ENCODE measurements at places on chromosomes 5 and 9.

DNA sequence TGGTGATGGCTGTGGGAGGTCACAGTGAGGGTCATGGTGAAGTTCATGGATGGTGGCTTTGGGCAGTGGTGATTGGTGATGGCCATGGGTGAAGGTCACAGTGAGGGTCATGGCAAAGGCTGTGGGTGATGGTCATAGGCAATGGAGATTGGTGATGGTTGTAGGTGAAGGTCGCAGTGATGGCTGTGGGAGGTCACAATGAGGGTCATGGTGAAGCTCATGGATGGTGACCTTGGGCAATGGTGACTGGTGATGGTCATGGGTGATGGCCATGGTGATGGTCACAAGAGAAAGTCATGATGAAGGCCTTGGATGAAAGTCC, 115.6 kb upstream of the IRX4 start:
- no peak for DNase-seq

DNA sequence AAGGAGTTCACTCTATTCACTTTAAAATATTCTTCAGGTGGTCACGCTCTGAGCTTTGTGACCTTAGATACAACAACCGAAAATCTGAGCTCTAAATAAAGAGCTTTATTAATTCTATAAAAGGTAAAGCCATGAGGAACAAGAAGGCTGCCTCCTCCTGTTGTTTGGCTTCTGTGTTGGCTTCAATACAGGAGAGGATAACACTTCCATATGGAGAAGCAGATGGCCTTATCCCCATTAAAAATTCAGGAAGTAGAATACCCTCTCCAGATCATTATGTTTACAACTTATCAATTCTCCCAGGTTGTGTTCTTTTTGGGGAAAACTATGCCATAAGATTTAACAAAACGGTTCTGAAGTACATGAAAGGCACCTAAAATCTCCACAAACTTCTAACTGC, 128.4 kb downstream of the TTC39B start:
- no peak for DNase-seq

GRCh38 chr5:127572930-127573329, 55.5 kb downstream of the PRRC1 start:
- DNase-seq = no peak

DNA sequence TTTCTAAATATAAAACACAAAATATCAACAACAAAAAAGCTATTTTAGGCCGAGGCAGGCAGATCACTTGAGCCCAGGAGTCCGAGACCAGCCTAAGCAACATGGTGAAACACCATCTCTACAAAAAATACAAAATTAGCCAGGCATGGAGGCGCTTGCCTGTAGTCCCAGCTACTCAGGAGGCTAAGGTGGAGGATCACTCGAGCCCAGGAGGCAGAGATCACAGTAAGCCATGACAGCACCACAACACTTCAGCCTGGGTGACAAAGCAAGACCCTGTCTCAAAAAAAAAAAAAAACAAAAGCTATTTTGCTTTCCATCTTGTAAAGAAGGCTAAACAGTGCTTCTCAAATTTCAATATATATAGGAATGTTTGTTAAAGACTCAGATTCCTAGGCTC, 11.3 kb downstream of the C5orf15 start:
- DNase-seq = no peak

DNA sequence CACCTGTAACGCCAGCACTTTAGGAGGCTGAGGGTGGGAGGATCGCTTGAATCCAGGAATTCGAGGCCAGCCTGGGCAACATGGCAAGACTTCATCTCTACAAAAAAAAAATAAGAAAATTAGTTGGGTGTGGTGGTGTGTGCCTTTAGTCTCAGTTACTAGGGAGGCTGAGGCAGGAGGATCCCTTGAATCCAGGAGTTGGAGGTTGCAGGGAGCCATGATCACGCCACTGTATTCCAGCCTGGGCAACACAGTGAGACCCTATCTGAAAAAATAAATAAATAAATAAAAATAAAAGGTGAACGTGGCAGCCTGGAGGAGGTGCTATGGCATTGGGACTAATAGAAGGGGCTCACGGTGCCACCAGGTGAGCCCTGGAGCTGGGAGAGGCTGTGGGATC, 7.1 kb downstream of the FGFR4 start:
- no peak for DNase-seq

GRCh38 chr9:134554373-134555093, 87.1 kb upstream of the COL5A1 start:
- peak; percentile 69 for DNase-seq

DNA sequence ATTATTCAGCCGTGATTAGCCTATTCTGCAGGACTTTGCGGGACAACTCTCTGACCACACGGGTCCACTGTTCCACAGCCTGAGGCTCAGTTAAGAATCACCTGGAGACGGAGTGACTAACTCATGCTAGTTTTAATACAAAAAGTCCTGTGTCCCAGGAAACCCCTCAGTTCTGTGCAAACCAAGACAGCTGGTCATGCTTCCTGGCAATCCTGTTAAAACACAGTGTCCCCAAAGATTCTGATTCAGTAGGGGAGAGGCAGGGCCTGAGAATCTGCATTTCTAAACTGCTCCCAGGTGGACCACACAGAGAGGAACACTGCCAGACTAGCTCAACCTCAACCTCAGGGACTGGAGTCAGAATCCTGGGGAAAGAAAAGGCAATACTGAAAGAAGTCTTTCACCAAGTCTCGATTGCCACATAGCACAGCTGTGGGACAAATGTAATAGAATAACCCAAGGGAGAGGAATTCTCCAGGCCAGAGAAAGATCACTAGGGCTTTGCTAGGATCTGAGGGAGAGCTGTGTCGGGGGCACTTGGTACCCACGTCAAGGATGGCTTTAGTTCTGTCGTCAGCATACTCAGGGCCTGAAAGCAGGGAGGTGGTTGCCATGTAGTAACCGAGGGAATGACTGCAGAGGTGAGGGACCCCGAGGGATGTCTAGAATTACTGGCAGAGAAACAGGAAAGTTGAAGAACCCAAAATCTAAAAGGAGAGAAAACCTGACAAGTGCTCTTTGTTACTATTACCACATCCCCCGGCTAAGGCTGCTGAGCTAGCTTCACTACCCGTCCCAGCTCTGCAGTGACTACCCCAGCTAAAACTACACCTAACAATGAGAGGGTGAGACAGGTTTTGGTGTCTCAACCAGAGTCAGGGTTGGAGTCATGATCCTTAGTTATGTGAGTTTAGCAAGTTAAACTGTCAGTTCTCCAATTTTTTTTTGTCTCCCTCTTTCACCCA, 8.6 kb downstream of the SUSD1 start:
- no peak for DNase-seq

GRCh38 chr5:104186100-104186499, 623.5 kb upstream of the NUDT12 start:
- no peak for DNase-seq

DNA sequence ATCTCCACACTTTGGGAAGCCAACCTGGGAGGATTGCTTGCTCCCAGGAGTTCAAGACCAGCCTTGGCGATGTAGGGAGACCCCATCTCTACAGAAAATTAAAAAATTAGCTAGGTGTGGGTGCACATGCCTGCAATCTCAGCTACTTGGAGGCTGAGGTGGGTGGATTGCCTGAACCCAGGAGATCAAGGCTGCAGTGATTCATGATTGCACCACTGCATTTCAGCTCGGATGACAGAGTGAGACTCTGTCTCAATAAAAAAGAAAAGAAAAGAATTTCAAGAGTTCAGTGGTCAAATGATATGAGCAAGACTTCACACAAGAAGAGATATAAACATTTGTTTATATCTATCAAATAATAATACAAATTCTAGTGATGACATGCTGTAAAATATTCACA, 23.0 kb upstream of the MTAP start:
- DNase-seq = no peak

GRCh38 chr5:88682881-88683361, 200.1 kb downstream of the MEF2C start:
- DNase-seq = no peak

DNA sequence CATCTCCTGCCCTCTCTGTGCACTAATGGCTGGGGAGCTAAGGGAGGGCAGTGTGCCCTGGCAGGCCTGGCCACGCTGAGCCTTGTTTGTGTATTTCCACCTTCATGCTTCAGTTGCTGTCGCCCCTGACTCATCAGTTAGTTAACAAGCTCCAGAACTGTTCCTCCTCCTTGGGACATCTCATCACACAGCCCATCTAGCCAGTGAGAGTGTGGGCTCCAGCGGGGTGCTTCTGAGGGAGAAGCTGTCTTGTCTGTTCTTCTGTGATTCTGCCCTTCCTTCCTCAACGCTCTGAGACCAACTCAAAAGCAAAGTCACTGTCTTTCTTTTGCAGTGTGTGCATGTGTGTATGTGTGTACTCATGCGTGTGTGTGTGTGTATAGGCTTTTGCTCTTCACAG, 58.3 kb upstream of the CPEB4 start:
- DNase-seq = peak; percentile 16

DNA sequence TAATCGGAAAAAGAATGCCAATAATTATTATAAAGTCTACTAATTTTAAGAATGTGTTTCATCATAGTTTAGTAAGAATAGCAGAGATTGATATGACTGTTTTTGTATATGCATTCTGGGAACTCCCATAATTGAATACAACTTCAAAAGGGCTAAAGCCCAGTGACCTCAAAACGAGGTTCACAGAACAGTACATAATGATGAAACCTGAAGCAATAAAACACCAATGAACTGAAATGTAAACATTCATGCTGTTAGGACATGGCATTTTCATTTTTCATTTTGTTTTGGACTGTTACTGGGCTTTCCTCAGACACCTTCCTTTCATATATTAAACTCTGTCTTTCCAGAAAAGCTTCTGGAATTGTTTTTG, 684 bp upstream of the JMY start:
- peak; percentile 46 for DNase-seq

DNA sequence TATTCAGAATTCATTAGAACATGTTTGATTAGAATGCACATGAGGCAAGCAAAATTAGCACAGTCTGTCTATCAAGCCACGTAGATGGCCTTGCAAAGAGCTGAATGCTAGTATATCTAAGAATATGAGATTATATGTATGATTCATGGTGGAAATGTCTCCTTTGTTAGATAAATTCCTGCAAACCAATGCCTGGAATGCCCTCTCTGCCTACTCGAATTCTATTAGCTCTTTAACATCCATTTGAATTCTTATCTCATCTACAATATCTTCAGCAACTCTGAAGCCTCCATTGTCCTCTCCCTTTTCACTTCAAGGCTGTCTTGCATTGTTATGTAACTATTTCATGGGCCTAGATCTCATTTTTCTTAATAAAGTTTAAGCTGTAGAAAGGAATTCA, 205.5 kb downstream of the TMC1 start:
- DNase-seq = peak; percentile 41

DNA sequence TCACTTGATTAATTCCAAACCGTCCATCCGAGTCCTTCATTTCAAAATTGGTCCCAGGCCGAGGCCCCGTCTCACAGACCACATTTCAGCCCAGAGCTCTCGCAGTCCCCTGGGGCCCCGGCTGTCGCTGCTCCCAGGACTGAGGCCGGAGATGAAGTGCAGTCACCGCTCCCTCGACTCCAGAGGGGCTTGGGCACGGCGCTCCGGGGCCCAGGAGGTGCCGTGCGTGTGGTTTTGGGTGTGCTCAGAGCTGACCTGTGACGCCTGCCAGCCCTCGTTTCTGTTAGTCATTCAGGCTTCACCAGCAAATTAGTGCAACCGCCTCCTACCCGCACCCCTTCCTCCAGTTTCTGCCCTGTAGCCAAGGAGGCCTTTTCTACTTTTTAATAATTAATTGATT, 48.7 kb upstream of the PHYKPL start:
- DNase-seq = no peak

DNA sequence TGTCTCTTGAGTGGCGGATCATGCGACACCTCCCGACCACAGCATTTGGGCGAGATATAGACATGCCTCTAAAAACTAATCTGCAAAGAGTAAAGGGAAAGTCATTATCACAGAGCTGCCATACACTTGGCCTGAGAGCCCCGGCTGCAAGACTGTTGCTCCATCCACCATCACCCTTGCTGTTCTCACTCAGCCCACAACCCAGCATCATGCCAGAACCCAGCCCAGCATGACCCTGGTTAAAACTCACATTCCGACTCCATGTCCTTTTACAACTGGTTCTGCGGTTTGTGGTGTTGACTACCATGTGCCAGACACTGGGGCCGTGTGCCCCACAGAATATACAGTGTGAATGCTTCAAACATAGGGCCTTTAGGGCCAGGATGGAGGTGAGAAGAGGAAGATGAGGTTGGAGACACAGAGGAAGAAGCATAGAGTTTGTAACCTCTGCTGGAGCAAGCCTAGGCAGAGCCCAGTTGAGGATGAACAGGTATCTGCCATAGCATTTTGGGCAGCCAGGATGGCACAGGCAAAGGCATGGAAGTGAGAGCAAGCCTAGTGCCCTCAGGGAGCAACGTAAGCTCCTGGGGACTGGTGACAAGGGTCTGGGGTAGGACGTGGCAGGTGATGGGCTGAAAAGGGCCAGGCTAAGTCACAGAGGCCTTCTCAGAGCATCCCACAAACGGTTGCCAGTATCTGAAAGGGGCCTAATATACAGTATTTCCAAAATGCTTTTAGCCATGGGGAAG, 37.5 kb upstream of the SMU1 start:
- DNase-seq = no peak

DNA sequence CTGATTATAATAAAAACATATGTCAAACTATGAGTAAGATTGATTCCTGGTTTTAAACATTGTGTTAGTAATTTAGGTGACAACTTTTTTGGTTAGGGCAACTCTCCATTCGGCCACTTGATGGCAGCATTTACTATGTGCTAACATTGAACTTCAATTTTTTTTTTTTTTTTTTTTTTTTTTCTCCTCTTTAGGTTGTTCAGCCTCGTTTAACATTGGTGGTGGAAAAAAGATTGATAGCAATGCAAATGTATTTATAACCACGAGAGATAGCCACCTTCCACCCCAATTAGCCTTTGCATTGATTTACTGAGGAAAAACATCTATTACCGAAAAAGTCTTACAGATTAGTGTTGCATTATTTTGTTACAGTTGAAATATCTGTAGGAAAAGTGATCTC, 159.1 kb downstream of the CSNK1G3 start:
- peak; percentile 42 for DNase-seq

- no peak for DNase-seq
Measured at GRCh38 chr5:19519448-19519847, 468.6 kb downstream of the CDH18 start.

DNA sequence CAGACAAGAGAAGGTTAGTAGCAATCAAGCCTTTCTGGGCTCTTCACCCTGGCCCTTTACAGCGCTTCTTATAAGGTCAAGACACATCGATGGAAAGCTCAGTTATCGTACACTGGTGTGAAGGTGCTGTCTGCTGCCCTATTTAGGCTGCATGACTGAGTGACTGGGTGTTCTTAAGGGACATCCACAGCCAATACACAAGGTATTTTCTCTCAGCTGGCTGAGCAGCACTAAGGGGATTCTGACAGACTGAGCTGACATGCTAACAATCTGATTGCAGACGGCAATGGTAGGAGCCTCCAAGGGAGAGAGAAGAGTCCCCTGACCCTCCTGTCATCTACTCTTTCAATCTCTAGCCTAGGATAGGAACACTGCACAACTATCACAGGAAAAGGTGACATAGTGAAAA, 577.9 kb downstream of the ISL1 start:
- DNase-seq = no peak

- no peak for DNase-seq
Measured at GRCh38 chr9:70475211-70475610, 60.8 kb upstream of the KLF9 start.

All from fibroblast of skin of back (primary cell).